Dorsolateral prefrontal cortex (tissue), 122 donors: ENCODE measurements at places on chromosomes 2 and 18.

- no peak for DNase-seq
Observed at GRCh38 chr2:86023366-86023712, 82.3 kb downstream of the POLR1A start.

DNA sequence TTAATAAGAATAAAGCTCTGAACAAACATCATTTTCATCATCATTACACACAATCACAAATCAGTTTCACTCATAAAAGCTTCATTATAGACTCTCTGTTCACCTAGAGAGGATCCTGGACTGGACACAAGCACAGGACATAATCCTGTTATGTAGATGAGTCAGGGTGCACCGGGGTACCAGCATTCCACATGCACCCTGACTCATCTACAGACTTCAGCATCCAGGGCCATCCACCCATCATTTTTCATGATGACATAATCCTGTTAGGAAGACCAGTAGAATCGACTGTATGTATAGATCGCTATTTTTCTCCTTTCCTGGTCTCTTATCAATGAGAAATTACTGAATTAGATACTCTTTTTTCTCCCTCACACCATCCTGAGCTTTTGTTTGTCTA is 73.7 kb upstream of the PIK3C3 start:
- DNase-seq, result no peak

GRCh38 chr2:65061910-65062339 is 5.7 kb downstream of the CEP68 start:
- no peak for DNase-seq

DNA sequence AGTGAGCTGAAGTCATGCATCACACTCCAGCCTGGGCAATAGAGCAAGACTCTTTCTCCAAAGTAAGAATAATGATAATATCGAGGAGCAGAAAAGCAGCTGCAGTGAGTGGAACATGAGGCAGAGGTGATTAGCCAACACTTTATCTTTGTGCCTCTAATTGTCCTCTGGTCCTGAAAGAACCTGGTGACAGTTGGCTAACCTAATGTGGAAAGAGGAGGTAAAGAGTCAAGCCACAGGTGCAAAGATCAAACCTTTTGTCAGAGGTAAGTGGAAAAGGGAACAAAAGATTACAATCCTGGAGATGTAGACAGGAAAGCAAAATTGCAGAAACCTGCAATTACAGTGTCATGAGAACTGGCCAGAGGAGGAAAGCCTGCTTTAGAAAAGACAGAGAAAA is 53.5 kb upstream of the LCLAT1 start:
- no peak for DNase-seq

DNA sequence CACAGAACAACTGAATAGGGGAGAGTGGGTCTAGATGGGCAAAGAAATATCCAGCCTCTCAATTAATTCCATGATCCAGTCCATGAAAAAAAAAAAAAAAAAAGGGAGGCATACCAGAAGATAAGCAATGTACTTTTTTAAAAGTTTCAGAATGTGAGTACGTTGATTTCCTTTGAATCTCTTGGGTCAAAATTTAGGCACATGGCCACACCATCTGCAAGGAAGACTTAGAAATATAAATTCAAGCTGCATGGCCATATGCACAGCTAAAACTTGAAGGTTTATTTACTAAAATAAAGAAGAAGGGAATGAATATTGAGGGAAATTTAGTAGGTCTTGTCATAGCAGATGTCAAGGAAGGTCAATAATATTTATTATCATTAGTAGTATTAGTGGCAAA is 286.5 kb upstream of the CDH7 start:
- DNase-seq, result no peak

DNA sequence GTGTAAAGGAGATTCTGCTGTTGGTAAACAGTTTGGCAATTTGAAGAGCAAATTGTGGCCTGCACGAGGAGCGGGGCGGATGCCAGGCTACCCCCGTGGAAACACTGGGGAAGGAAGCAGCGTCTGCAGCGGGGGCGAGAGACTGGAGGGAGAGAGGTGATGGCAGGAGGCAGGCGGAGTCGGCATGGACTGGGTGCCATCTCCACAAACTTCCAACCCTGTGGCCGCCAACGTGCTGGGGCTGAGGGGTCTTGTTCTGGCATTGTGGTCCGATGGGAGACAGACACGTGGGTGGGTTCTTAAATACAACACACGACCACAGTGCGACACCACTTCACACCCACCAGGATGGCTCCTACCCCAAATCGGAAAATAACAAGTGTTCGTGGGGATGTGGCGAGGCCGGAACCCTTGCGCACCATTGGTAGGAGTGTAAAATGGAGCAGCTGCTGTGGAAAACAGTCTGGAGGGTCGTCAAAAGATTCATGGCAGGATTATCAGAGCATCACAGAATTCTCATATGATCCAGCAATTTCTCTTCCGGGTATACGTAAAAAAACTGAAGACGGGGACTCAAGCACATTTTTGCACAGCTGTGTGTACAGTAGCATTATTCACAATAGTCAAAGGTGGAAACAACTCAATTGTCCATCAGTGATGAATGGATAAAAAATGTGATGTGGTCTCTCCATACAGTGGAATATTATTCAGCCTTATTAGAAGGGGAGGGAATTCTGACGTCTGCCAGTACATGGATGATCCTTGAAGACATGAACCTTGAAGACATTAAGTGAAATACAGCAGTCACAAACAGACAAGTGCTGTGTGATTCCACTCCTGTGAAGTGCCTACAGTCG is 82.4 kb upstream of the HPCAL1 start:
- DNase-seq, result no peak

DNA sequence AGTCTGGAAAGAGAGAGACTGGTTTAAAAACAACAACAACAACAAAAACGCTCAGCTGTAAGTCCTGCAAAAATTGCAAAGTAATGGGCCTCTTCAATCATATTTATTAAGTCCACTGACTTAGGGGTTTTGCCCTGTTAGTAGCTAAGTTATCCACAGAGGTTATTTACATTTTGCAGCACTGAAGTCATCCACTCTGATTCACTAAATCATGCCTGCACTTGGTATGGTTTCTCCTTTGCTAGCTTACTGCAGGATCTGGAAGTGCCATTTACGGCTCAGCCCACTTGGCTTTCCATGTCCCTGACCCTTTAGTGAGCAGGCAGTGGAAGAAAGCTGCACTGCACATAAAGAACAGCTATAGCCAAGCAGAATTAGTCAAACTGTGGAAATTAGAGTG is 484.4 kb downstream of the NRXN1 start:
- DNase-seq, result no peak

GRCh38 chr2:170533156-170533555 is 182.0 kb upstream of the SP5 start:
- DNase-seq, result no peak

GRCh38 chr2:73285159-73285739 is 971 bp upstream of the FBXO41 start:
- DNase-seq, result no peak

DNA sequence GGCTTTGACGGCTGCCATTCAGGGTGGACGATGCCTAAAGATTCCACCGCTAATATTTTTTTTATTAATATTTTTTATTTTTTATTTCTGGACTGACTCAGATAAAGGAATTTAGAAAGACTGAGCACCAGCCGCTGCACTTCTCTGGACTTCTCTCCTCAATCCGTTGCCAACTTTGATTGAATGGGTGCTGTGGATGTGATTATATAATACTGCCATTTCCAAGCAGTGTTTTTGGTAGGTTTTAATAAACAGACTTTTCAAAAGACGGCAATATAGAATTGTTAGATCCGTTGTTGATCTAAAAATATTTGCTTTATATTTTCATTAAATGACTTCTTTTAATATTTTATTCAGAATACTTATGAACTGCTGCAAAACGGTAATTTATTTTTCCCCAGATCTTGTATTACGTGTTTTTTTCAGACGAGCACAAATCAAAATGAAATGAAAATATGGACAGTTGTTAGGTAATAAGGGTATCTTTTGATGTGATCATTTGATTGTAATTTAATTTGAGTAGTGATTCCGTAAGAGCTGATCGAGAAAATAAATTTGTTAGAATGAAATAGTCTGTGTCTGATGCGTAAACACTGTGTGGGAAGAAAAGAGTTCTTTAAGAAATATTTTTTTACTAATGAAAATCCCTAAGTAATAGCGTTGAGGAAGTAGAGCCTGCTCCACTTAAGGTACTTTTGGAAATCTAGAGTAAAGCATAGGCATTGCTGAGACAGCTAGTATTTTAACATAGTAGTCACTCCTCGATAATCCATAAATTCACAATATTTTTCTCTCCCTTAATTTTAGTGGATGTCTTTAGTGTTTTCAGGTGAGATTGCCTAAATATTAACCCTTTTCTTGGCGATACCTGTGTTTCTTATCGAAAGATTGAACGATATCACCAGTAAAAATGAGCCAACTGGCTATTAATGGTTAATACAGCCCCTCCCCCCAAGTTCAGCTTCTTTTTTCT is 4.4 kb downstream of the POU3F3 start:
- no peak for DNase-seq

GRCh38 chr2:160657196-160657595 is 163.6 kb upstream of the RBMS1 start:
- no peak for DNase-seq

DNA sequence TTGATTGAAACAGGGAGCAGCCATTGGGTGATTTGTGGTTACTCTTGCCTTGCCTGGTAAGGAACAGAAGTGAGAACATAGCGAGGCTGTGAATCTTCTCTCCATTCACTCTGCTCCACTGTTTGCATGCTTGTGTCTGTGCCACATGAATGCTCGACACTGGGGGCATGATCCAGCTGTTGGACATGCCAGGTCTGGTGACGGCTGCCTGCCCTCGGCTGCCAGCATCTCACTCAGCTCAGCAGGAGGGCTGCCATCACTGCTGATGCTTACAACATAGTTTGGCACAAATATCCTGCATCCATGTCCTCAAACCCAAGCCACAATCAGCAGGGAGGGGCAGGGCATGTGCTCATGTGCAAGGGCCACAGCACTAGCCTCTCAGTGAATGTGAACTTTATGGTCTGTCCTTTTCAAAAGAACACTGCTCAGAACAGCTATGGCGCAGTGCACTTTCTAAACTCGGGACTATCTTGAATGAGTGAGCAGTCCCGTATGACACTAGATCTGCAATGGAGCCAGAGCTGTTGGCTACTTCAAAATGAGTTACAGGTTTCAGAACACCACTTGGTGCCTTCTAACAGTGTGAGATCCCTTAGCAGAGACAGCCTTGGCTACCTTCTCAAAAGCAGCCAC is 126.3 kb downstream of the NRP2 start:
- DNase-seq, result no peak

DNA sequence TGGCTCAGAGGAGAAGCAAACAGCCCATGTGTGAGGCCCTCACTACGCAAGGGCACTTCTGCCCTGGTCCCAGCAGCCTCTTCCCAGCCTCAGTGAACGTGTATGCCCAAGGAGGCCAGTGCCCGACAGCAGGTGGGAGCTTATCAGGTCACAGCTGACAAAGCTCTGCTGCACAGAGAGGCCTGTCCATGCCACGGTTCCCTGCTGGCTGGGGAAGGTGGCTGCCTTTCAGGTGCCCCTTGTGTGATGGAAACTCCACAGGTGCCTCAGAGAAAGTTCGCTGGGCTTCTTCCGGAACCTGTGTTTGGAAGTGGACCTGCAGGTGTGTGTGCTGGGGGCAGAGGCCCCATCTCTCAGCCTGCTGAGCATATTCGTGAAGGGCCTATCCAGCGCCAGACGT is 47.3 kb downstream of the EDAR start:
- DNase-seq, result no peak

GRCh38 chr2:149877074-149877473 is 289.5 kb upstream of the MMADHC start:
- DNase-seq, result no peak

- no peak for DNase-seq
Observed at GRCh38 chr18:24846138-24846537, 385.7 kb downstream of the HRH4 start.

DNA sequence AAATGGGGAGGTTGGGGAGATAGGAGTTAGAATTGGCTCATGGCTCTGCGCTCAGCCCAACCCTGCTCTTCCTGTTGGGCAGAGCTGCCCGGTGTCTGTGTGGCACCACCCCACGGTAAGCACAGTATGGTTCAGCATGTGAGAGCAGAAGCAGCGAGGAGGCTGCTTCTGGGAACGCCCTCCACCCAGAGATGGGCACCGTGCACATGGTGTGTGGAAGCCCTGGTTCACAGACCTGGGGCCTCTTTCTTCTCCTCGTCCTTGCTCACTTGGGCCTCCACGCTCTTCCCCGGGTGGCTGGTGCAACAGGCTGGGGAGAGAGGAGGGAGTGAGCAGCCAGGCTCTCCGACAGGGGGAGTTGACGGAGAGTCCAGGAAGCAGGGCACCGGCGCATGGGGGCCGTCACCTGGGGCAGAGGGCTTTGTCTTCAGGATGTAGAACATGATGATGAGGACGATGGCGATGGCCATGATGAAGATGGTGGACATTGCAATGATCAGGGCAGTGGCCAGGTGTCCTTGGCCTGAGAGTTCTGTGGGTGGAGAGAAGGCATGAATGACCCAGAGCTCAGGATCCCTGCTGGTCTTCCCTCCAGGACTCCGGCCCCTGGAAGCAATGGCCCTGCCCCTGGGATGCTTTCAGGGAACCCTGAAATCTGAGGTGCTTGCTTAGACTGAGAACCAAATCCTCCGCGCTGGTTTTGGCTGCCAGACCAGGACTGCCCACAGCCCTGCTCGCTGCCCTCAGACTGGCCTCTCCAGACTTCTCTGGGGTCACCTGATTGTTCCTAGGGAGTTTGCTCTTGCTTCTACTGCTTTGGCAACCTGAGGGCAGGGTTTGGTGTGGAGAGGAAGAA is 78.3 kb downstream of the EDAR start:
- no peak for DNase-seq

DNA sequence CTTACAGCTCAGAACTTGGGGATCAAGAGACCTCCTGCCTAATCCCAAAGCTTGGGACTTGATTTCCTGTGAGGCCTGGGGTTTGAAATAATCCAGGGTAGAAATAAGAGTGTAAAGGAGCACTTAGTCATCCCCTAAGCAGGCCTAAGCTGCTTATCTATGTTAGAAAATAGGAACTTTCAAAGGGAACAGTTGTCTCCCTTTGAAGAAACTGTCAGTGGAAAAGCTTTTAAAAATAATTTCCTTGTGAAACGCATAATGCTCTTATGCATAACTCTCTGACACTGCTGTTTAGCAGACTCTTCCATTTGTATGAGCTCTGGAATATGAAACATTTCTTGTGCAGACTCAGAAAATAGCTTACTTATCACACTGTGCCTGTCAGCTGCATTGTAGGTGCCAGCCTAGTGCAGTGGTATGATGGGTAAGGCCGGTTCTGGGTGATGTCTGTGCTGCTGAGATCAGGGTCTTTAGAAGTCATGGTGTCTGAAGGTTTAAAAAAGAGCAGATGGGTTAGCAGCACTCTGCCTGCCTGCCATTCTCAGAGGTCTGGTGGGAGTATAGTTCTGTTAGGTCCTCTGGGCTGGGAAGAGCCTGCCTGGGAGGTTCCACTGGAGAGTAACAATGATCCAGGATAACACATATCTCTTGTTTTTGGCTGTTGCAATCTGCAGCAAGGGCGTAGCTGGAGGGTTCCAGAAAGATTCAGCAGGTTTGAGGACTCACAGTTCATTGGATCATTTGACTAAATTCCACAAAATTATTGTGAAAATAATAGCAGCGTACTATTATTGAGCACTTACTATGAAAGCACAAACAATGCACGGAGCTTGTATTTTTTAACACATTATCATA is 283.2 kb upstream of the MEX3C start:
- DNase-seq, result no peak
